Vagina (tissue), 2 donors: ENCODE measurements at places on chromosomes 13 and 19.

DNA sequence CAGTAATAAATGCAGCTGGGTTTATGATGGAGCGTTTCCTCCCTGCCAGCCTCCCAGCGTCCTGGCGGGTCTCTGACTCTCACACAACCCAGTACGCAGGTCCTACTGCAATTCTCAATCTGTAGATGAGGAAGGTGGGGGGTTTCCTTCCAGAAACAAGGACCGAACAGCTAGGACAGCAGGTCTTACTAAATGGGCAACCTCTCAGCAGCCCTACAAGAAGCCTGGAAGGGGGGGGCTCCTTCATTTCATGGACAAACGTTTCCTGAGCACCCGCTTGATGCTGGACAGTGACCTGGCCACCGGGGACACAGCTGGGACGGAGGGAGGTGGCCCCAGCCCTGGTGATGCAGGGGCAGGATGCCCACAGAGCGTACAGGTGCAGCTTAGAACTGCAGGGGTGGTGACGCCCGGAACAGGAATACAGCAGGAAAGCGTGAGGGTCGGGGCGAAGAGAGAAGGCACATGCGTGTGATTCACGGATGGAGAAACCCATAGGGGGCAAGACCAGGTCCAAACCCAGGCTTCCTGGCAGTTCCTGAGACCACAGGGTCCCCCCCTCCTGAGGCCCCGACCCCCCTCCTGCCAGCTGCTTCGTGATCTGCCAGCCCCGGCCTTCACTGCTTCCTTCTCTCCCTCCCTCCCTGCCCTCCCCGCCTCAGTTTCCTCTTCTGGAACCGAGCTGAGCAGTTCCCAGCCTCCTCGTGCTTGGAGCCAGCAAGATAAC lies 732 bp upstream of the C2CD4C start:
- no peak for DNase-seq

DNA sequence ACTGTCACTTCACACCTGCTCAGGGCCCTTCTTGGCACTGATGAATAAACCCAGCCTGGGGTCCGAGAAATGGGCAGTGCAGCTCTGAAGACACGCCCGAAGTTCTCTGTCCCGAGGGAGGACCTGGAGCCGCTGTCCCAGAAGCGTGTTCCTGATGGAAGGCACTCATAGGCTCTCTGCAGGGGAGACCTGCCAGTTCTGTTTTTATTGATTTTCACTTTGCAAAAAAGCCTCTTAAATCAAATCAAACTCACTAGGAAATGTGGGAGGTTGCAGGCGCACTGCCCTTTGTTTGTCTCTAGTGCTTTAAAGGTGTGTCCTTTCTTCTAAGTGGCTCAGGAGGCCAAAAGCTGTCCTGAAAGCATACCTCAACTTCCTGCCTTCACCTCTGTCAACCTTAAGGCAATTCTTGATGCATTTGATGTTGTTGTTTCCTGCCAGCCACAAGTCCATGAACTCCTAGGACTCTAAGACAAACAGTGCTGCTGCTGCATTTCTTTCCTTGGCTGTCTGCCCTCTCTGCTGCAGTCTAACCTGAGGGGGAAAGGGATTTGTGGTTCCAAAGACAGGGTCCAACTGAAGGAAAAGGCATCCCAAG lies 663.2 kb downstream of the UQCRFS1 start:
- DNase-seq = no peak

- no peak for DNase-seq
These were observed 4.2 kb upstream of the ZNF486 start for GRCh38 chr19:20162821-20163220.

DNA sequence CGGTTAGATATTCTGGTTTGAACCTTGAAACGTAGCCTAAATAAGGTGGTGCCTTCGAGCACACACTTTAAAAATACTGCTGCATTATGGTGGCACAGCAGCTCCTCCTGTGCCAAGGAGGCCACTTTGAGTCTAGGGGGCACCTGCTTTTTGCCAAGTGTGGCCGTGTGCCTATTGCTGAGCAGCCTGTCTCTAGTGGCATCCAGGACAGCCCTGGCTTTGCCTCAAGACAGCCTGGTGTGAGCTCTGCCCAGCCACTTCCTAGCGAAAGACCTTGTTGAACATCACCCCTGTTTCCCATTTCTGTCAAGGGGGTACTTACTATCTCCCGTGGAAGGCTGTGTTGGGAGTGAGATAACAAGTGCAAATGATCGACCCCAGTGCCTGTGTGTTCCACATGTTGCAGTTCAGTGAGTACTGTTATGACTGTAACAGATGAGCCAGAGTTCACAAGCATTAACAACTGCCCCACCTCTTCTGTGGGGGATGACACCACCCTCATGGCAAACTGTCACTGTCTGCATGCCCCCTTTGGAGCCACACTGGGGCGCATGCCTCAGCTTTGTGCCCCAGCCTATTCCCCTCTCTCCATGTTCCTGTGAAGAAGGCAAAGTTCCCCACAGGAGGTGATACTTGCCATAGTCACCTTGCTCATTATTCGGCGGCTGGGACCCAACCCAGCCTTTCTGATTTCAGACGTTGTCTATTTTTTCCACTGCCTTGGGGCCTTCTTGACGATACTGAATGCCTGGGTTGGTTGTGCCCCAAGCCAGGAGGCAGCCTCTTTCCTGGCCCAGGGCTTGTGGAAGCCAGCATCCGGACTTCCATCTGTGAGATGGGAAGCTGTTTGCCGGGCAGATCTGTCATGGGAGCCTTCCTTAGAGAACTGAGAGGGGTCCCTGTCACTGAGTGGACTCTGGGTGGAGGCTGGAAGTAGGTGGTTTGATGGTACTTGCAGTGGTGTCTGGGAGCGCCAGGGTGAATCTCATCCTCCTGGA lies 5.4 kb downstream of the GATAD2A start:
- no peak for DNase-seq

GRCh38 chr19:50293263-50294004 lies 35.7 kb downstream of the KCNC3 start:
- DNase-seq = no peak

DNA sequence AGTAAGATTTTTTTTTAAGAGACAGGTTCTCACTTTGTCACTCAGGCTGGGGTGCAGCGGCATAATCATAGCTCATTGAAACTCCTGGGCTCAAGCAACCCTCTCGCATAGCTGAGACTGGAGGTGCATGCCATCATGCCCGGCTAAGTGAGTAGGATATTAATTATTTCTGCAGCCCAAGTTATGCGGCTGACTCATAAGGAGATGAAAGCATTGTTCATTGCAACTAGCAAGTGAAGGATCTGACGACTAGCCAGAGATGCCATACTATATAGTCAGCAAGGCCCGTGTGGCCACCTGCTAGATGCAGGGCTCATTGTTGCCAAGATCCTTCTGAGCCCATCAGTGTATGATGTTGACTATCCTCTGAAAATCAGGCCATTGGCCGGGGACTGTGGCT lies 45.2 kb downstream of the ABCC4 start:
- DNase-seq = no peak

- no peak for DNase-seq
These were observed 3.3 kb downstream of the MBD3L1 start for GRCh38 chr19:8835446-8835845.

GRCh38 chr13:44952671-44953070 lies 36.6 kb downstream of the NUFIP1 start:
- no peak for DNase-seq

DNA sequence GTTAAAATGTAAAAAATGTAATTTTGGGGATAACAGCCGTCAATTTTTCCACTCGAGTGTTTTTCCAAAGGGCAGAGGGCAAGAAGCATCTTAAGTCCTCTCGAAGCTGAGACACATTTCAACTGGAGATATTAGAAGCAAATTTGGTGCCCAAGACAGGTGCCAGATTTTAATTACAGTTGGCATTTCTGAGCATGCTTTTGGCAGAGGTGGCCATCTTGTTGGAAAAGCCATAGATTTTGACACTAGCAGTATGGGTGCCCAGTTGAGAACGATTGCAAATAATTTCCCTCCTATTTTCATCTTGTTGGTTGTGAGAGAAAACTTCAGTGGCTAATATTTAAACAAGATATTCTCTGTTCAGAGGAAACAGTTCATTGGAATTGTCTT lies 146.3 kb downstream of the TM9SF2 start:
- DNase-seq = no peak

GRCh38 chr19:6044056-6044805 lies 66.1 kb downstream of the RFX2 start:
- no peak for DNase-seq

- no peak for DNase-seq
These were observed 10.4 kb upstream of the RASA3 start for GRCh38 chr13:114142640-114143490.

DNA sequence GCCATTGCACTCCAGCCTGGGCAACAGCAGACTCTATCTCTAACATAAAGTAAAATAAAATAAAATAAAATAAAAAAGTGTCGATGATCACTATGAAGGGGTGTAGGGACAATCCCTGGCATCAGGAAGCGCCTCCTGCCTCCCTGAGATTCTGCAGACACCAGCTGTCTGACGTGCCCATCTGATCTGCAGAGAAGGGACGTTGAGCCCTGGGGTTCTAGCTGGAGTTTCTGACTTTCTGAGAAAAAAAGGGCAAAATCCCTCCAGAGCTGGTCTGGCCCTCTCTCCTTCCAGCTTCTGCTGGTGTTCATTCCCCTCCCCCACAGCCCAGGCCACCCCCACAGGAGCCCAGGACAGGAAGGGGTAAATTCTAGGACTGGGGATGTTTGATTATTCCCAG lies 2.4 kb upstream of the ADGRE5 start:
- DNase-seq = no peak

DNA sequence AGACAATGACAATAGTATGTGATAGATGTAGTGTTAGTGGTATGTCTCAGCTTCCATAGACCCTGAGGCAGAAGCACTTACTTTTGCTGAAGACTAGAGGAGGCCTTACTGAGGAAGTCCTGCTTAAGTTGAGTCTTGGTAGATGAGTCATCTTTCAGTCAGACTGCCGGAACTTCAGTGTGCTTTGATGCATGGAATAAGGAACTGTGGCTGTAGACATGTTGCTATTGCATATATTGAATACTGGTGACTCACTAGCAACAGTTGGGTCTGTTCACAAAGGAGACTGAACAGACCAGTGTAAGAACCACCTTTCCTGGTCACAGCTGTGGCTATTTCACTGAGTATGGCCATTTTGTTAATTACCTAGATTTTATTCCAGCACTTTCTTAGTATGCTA lies 1000.6 kb downstream of the OLFM4 start:
- DNase-seq = no peak

GRCh38 chr13:37187105-37187504 lies 81.6 kb upstream of the CSNK1A1L start:
- DNase-seq = no peak

- DNase-seq = no peak
These were observed 196.7 kb downstream of the TBC1D4 start for GRCh38 chr13:75285310-75285709.

DNA sequence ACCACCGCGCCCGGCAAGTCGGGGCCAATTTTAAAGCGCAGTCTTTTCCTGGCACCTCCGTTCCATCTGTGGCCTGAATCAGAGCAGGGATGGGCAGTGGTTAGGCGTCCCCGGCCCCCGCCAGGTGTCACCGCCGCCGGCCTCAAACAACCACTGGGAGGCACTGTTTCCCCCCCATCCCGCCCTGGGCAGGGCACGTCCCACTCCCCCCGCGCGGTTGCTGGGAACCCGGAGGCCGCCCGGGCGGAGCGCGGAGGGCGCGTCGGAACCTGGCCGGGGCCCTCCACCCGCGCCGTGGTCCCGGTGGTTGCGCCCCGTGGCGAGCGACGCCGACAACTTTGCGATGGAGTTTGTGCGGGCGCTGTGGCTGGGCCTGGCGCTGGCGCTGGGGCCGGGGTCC lies at the start of gene GRIN3B:
Gene GRIN3B (plus strand): TSS at position 325 of the 400 bp plus-strand sequence. CDS start 19 bp downstream, at position 344.
- DNase-seq = no peak

DNA sequence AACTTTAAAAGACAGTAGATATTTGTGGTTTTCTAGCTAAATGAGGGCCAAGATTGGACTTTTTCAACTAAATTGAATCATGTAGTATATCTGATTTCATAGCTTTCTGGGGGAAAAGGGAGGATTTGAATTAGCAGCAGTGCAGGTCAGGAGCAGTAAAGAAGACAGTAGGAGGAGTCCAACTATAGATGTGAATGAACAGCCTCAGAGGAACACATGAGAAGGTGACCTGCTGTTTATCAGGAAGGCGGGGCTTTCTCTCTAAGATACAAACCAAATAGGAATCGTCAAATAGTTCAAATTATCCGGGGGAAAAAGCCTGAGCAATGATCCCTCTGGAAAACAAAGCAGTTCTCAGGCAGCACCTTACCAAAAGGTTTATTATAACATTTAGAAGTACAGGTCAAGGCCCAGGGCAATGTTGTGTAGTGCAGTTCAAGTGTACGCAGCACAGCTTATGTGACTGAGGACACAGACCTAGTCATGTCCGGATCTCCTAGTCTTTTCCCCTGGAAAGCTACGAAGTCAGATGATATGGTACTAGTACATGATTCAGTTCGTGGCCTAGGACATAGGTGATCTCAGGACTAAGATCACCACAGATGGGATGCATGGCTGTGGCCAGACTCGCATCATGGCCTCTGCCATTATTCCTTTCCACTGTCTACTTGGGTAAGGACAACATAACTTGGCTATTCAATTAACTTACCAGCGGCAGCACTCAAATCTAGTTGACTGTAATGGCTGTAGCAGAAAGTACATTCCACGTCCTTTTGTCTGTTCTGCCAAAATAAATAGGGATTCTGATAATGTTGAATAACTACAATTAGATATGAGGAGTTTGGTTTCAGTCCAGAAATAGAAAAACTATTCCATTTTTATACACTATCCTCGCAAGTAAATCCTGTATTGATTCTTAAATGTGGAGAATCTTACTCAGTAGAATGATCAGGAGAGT lies 40.3 kb downstream of the MPHOSPH8 start:
- no peak for DNase-seq

DNA sequence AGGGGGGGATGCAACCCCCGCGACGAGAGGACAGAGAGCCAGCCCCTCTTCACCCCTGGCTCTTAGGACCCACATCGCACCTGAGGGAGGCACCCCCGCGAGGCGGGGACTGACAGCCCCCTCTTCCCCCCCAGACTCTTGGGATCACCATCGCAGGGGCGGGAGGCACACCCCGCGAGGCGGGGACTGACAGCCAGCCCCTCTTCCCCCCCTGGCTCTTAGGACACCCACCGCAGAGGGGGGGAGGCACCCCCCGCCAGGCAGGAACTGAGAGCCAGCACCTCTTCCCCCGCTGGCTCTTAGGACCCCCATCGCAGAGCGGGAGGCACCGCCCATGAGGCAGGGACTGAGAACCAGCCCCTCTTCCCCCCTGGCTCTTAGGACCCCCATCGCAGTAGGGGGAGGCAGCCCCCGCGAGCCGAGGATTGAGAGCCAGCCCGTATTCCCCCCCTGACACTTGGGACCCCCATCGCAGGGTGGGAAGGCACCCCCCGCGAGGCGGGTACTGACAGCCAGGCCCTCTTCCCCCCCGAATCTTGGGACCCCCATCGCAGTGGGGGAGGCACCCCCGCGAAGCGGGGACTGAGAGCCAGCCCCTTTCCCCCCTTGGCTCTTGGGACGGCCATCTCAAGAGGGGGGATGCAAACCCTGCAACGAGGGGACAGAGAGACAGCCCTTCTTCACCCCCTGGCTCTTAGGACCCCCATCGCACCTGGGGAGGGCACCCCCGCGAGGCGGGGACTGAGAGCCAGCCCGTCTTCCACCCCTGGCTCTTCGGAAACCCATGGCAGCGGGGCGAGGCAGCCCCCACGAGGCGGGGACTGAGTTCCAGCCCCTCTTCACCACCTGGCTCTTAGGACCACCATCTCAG lies 2425.1 kb upstream of the PCDH20 start:
- DNase-seq = no peak
